ENCODE measurements at places on chromosomes 1 and 21. TPM values are rescaled to one million over a fixed set of nuclear protein-coding genes. Genes with fewer than 3 reads are reported as not detected.
A peak's percentile ranks its signal among the peaks of the same experiment; 100 is the strongest.

GRCh38 chr1:82704393-82704792 lies 903.7 kb downstream of the ADGRL2 start:
- H3K36me3 ChIP-seq: no peaks in the 10 kb centered on the region
- no peaks in the 10 kb centered on the region for H3K27me3 ChIP-seq
- H3K27ac ChIP-seq: no peak overlapping the region
- H3K4me1 ChIP-seq: no peaks in the 10 kb centered on the region

- DNase-seq: peak; percentile 54
- peaks cover 2% of the 10 kb centered on the region for H3K4me1 ChIP-seq
- H3K27ac ChIP-seq: no peak overlapping the region
- H3K4me3 ChIP-seq: no peak overlapping the region
- no peaks in the 10 kb centered on the region for H3K36me3 ChIP-seq
Measured at GRCh38 chr21:28516991-28517592, 475.6 kb downstream of the LTN1 start.

GRCh38 chr1:56916630-56917029 lies 49.2 kb downstream of the C8B start:
- peaks cover 66% of the 10 kb centered on the region for H3K4me1 ChIP-seq
- peak overlapping the region; percentile 58 for H3K27ac ChIP-seq
- no peak for DNase-seq
- H3K36me3 ChIP-seq: no peaks in the 10 kb centered on the region
- H3K4me3 ChIP-seq: no peak overlapping the region
- no peaks in the 10 kb centered on the region for H3K27me3 ChIP-seq

GRCh38 chr1:212556822-212557549 lies 51.6 kb upstream of the ATF3 start:
- no peaks in the 10 kb centered on the region for H3K36me3 ChIP-seq
- no peaks in the 10 kb centered on the region for H3K27me3 ChIP-seq
- DNase-seq: no peak
- H3K4me1 ChIP-seq: no peaks in the 10 kb centered on the region
- H3K27ac ChIP-seq: no peak overlapping the region
- H3K4me3 ChIP-seq: no peak overlapping the region

Gene CREB3L4
- 11.1 TPM for total RNA-seq

Gene GNB1
- total RNA-seq: 107 TPM

Gene SNRPE
- total RNA-seq: 46.2 TPM

Gene CLEC20A
- total RNA-seq: not detected

Gene CFAP107
- not detected for total RNA-seq

Gene PPT1
- 17.6 TPM for total RNA-seq

Gene AJAP1
- 0.16 TPM for total RNA-seq
